ENCODE measurements at places on chromosomes 2 and 18.

DNA sequence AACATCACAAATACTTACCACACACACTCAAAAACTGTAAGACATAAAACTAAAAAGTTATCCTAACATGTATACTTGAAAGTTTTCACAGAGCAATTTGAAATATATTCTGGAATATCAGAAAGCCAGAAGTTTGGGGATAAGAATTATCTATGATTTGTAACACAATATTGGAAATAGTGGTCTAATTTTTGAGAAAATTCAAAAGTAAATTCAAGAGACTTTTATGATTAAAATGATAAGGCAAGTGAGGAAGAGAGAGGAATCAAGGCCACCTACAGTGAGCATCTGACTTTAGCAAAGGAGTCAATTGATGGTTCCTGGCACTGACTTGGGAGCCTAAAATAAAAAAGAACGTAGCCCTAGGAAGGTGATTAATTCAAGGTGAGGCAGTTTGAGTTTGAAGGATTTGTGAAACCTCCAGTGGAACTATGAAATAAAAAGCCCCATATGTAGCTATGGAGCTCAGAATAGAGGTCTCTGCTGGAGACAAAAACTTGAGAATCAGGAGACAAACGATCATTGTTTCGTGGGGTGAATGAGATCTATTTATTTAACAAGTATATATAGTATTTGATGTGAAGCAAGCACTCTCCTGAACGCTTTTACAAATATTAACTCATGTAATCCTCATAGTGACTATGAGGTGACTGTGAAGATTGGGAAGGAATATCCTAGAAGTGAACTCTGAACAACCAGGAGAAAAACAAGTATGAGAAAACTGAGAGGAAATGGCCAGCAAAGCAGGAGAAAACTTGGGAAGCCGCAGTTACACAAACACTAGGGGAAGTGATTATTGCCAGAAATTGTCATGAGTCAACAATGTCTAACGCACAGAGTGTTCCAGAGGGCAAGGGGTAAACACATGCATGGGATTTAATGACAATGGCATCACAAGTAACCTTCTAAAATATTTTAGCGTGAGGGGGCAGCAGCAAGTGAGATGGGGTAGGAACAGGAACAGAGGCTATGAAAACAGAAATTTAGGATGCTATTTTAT is 12.8 kb downstream of the TFPI start:
- DNase-seq = no peak

DNA sequence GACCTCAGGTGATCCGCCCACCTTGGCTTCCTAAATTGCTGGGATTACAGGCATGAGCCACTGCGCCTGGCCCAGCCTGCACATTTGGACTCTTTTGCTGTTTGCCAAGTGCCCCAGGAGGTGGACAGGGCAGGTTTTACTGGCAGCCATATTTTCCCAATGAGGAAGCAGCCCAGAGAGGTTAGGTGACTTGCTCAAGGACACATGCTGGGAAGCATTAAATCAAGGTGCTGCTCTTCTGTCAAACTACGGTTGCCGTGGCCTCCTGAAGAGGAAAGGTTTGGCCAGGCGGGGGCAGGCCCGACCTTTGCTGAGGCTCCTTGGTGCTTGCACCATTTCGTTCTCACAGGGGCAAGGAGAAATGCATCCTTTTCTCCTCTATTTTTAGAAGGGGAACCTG is 44.0 kb downstream of the DNMT3A start:
- DNase-seq = no peak

DNA sequence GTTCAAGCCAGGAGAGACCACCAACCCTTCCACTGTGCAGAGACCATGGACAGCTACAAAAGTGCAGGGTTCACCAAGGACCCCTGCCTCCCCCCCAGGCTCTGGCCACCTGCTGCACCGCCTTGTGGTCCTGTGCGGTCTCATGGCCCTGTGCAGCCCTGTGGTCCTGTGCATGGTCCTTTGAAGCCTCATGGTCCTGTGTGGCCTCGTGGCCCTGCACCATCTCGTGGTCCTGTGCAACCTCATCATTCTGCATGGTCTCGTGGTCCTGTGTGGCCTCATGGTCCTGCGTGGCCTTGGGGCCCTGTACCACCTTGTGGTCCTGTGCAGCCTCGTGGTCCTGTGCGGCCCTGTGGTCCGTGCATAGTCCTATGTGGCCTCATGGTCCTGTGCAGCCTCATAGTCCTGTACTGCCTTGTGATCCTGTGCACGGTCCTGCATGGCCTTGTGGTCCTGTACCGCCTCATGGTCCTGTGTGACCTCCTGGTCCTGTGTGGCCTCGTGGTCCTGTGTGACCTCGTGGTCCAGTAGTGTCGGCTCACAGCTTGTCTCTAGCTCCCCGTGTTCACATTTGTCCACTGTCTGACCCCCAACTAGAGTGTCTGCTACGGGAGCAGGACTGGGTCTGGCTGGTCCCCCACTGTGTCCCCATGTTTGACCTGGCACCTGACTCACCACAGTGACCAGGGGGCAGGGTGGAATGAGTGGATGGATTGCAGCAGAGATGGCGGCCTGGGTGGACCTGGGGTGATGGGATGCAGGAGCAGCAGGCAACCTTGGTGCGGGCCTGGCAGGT is 20.0 kb upstream of the OTOS start:
- no peak for DNase-seq

GRCh38 chr2:136226903-136227302 is 109.0 kb upstream of the CXCR4 start:
- no peak for DNase-seq

- no peak for DNase-seq
Measured at GRCh38 chr18:36089001-36089400, 21.6 kb upstream of the RPRD1A start.

DNA sequence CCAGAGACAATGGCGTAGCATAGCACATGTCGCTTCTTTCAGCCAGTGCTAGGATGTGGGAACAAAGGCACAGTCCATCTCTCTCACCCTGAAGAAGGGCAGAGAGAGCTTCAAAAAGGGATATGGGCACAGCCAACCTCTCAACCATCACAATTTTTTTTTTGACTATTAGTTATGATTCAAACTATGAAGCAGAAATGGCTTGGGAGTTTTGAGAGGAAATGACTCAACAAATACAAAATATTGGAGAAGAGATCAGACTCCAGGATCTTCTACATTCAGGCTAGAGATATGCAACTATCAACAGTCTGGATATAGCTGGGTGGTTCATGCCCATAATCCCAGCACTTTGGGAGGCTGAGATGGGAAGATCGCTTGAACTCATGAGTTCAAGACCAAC is 109.1 kb downstream of the MCFD2 start:
- DNase-seq = no peak

DNA sequence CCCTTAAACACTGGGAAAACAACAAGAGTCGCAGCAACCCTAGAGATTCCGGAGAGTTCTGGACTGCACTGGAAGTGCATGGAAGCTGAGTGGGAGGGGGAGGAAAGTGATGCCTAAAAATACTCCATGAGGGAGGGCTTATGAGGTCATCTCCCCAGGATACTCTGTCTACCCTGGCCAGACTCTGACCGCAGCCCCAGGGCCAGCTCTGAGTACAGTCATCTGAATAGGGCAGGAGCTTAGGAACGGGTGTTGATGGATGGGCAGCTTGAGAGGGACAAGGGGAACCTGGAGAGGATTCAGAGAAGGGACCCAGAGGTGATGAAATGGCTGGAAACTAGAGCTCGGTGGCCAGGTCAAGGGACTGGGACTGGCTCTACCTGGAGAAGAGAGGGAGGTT is 79.3 kb upstream of the IGFBP5 start:
- DNase-seq = no peak

GRCh38 chr18:42586601-42587000 is 528.9 kb downstream of the RIT2 start:
- no peak for DNase-seq

Measured in activated T-helper 1 cell treated with anti-CD3 and anti-CD28 coated beads, Interleukin-2, amount 50 U/mL, for 16 hours (primary cell).